ENCODE measurements at places on chromosomes 13 and 19.

DNA sequence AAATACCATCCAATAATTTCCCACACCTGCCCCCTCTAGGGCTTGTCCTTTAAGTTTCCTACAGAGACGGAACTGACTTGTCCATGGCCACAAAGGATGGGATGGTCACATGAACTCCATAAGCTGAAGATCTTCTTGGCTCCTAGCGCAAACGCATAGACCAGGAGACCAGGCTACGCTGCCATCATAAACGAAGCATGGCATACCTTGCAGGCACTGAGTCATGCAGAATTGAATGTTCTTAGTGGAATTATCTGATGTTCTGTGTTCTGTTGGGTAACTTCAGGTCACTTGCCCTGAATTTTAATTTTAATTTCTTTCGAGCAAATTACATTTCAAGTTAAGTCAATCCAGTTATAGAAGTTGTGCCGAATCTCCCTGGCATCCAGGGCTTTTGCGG, 96.4 kb upstream of the STARD13 start:
- no peaks in the 10 kb centered on the region for H3K36me3 ChIP-seq
- no peaks in the 10 kb centered on the region for H3K4me1 ChIP-seq
- no peak for DNase-seq
- H3K27ac ChIP-seq, result no peak overlapping the region

GRCh38 chr19:18349524-18350128, 9.2 kb downstream of the PGPEP1 start:
- no peak for DNase-seq
- peaks cover 10% of the 10 kb centered on the region for H3K36me3 ChIP-seq
- H3K27ac ChIP-seq, result no peak overlapping the region
- H3K4me1 ChIP-seq, result peaks cover 16% of the 10 kb centered on the region

DNA sequence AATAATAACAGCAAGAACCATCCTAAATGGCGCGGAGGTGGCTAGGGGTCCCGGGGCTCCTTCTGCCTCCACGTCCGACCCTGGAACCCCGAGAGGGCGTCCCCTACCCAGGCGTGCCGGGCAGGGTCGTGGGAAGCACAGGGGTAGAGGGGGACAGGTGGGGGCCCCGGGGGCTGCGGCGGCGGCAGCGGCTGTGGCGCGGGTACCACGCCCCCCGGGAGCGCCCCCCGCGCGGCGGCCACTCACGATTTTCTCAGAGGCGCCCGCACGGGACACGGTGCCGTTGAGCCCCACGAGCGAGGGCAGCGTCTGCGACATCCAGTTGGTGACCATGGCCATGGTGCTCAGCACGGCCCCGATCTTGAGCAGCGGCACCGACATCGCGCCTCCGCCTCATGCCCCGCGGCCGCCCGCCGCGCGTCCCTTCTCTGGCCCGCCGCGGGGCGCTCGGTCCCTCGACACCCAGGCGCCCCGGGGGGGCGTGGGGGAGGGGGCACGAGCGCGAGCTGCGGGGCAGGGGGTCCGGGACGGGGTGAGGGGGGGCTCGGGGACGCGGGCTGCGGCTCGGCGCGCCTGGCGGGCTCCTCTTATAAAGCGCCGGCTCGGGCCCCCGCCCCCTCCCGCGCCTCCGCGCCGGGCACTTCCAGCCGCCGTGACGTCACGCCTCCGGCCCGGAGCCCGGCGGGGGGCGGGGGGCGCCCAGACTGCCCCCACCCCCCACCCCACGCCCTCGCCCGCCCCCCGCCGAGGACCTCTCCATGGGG, 22.9 kb downstream of the OLFM2 start:
- H3K27me3 ChIP-seq, result peaks cover 28% of the 10 kb centered on the region
- no peak for DNase-seq
- H3K27ac ChIP-seq, result no peak overlapping the region
- no peaks in the 10 kb centered on the region for H3K36me3 ChIP-seq

DNA sequence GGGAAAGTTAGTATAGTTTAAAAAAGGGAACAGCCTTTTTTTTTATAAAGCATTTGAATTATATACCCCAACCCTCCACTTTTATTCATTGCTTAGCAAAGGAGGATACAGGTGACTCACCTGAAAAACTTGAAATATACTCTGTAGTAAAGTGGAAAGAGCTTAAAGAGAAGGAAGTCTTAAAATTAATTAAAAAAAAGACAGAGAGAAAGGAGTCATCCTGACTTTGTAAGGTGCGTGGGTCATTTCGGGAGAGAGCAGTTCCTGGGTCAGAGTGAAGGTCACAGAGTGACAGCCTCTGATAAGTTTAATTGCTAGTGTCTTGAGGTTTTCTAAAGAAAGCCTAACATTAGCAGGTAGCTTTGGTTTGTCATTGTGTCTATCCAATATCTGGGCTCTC, 310.3 kb downstream of the KLF5 start:
- no peak overlapping the region for H3K4me3 ChIP-seq
- H3K36me3 ChIP-seq, result no peaks in the 10 kb centered on the region
- DNase-seq, result no peak
- H3K27me3 ChIP-seq, result peaks cover 13% of the 10 kb centered on the region

DNA sequence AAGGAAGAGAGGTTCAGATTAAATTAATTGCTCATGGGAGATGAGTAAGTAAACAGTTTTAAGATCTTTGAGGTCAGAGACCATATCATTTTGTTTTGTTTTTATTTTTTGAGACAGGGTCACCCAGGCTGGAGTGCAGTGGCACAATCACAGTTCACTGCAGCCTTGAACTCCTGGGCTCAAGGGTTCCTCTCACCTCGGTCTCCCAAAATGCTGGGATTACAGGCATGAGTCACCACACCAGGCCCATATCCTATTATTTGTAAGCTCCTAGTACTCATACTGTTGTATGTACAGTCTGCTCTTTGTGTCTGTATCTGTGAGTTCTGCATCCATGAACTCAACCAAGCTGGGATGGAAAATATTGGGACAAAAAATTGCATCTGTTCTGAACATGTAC, 6.0 kb upstream of the RASL11A start:
- no peak overlapping the region for H3K4me3 ChIP-seq
- H3K36me3 ChIP-seq, result no peaks in the 10 kb centered on the region
- H3K4me1 ChIP-seq, result peaks cover 21% of the 10 kb centered on the region
- no peaks in the 10 kb centered on the region for H3K27me3 ChIP-seq
- H3K27ac ChIP-seq, result peak overlapping the region; percentile 66
- no peak for DNase-seq

- no peak for DNase-seq
- no peaks in the 10 kb centered on the region for H3K36me3 ChIP-seq
- H3K4me1 ChIP-seq, result no peaks in the 10 kb centered on the region
- H3K27me3 ChIP-seq, result no peaks in the 10 kb centered on the region
- H3K27ac ChIP-seq, result no peak overlapping the region
- H3K4me3 ChIP-seq, result no peak overlapping the region
Observed at GRCh38 chr13:33872005-33872351, 54.0 kb downstream of the RFC3 start.

DNA sequence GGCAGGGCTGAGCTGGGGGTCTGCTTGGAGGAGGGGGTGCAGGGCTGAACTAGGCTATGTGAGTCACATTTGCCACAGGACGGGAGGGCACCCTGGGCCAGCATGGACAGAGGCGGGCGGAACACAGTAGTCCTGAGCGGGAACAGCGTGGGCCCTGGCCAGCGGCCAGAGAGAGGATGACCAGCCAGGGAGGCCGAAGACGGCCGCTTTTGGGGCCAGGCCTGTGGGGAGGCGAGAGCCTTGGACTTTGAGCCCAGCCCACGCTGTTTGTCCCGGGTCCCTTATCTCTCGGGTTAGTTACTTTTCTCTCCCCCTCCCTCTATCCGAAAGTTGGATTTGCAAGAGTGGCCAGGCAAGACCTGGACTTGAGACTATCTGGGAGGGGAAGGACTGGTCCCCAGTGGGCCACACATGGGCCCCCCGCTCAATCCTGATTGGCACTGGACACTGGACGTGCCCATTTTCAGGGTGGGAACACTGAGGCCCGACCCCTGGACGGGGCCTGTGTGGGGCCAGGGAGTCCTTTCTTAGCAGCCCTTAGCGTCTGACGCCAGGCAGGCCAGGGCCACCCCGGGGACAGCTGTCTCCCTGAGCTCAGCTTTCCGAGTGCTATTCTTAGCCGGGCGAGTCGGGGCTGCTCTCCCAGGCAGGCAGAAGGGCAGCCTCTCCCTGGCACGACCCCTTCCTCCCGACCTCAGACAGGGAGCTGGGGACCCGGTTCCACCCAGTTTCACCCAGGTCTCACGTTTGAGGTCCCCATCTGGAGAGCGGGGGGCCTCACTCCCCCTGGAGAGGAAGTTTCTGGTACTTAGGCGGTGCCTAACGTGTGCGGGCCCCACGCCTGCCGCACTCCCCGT, 833 bp downstream of the GAMT start:
- H3K36me3 ChIP-seq, result no peaks in the 10 kb centered on the region
- H3K27ac ChIP-seq, result no peak overlapping the region
- H3K27me3 ChIP-seq, result no peaks in the 10 kb centered on the region
- DNase-seq, result no peak
- H3K4me1 ChIP-seq, result peaks cover 10% of the 10 kb centered on the region

GRCh38 chr13:25744178-25744577, 307.6 kb downstream of the SHISA2 start:
- no peak overlapping the region for H3K4me3 ChIP-seq
- H3K4me1 ChIP-seq, result no peaks in the 10 kb centered on the region
- H3K27me3 ChIP-seq, result peaks cover 40% of the 10 kb centered on the region
- DNase-seq, result no peak
- peaks cover 3% of the 10 kb centered on the region for H3K36me3 ChIP-seq

GRCh38 chr19:51489113-51489512, 10.8 kb downstream of the CEACAM18 start:
- peaks cover 4% of the 10 kb centered on the region for H3K36me3 ChIP-seq
- no peak overlapping the region for H3K27ac ChIP-seq
- no peak overlapping the region for H3K4me3 ChIP-seq
- H3K4me1 ChIP-seq, result no peaks in the 10 kb centered on the region
- H3K27me3 ChIP-seq, result peaks cover 9% of the 10 kb centered on the region

- peaks cover 2% of the 10 kb centered on the region for H3K4me1 ChIP-seq
- H3K36me3 ChIP-seq, result peaks cover 16% of the 10 kb centered on the region
- H3K4me3 ChIP-seq, result no peak overlapping the region
- no peak for DNase-seq
- no peak overlapping the region for H3K27ac ChIP-seq
- H3K27me3 ChIP-seq, result no peaks in the 10 kb centered on the region
Observed at GRCh38 chr13:98825659-98826058, 73.2 kb upstream of the SLC15A1 start.

- peak overlapping the region; percentile 76 for H3K27ac ChIP-seq
- H3K4me3 ChIP-seq, result peak overlapping the region; percentile 92
- H3K27me3 ChIP-seq, result no peaks in the 10 kb centered on the region
- peaks cover 2% of the 10 kb centered on the region for H3K36me3 ChIP-seq
- H3K4me1 ChIP-seq, result peaks cover 18% of the 10 kb centered on the region
Observed at GRCh38 chr13:113816254-113816929, 47.5 kb downstream of the GAS6 start.

DNA sequence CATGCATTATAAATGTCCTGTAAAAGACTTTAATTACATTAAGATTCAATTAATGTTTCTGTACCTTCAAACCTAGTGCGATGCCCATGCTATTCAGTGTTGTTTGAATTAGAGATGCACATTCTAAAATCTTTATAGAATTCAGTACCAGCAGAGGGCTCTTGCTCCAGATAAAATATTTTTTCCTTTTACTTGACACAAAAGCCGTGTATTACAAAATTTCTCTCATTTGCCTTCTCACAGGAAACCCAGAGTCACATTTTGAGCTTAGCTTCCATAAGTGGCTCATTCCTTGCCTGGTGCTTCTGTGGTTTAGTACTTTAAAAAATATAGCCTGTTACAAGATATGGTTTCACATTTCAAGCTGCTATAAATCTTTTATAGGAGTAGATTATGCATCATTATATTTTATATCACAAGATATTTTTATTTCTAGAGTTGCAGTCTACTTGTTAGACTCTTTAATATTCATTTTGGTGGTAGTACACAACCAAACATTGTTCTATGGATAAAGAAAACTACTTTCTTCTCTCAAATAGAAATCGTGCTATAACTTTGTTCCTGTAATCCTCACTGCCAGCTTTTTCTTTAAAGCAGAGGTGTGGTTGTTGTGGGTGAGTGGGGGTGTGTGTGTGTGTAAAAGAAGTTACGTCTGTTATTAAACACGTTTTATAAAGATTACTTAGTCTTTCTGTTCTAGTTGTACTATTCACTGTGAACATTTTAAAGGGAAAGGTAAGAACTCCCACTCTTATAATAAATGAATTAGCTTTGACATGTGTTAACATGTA, 101.4 kb downstream of the RNF17 start:
- no peak overlapping the region for H3K4me3 ChIP-seq
- peaks cover 4% of the 10 kb centered on the region for H3K4me1 ChIP-seq
- H3K36me3 ChIP-seq, result peaks cover 2% of the 10 kb centered on the region

GRCh38 chr19:35722897-35723296, 5.1 kb downstream of the KMT2B start:
- H3K4me3 ChIP-seq, result no peak overlapping the region
- H3K27ac ChIP-seq, result no peak overlapping the region
- H3K36me3 ChIP-seq, result peaks cover 7% of the 10 kb centered on the region
- no peak for DNase-seq
- H3K4me1 ChIP-seq, result peaks cover 18% of the 10 kb centered on the region
- H3K27me3 ChIP-seq, result no peaks in the 10 kb centered on the region

GRCh38 chr19:48512504-48513288, 1.1 kb upstream of the LMTK3 start:
- no peaks in the 10 kb centered on the region for H3K27me3 ChIP-seq
- DNase-seq, result no peak
- H3K4me1 ChIP-seq, result peaks cover 16% of the 10 kb centered on the region
- peaks cover 2% of the 10 kb centered on the region for H3K36me3 ChIP-seq

GRCh38 chr19:2982983-2983350, 5.6 kb downstream of the TLE6 start:
- no peak overlapping the region for H3K4me3 ChIP-seq
- no peak overlapping the region for H3K27ac ChIP-seq
- peaks cover 3% of the 10 kb centered on the region for H3K4me1 ChIP-seq
- DNase-seq, result no peak

DNA sequence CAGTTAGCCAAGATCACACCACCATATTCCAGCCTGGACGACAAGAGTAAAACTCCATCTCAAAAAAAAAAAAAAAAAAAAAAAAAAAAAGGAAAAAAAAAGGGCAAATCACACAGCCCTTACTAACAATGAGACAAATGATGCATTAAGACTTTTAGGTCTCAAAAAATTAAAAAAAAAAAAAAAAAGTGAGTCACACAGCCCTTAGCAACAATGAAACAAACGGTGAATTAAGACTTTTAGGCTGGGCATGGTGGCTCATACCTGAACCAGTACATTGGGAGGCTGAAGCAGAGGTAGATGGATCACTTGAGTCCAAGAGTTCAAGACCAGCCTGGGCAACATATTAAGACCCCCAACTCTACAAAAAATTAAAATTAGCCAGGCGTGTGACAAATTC, 32.4 kb upstream of the EIF3G start:
- no peak overlapping the region for H3K27ac ChIP-seq
- peaks cover 14% of the 10 kb centered on the region for H3K36me3 ChIP-seq
- no peak for DNase-seq

DNA sequence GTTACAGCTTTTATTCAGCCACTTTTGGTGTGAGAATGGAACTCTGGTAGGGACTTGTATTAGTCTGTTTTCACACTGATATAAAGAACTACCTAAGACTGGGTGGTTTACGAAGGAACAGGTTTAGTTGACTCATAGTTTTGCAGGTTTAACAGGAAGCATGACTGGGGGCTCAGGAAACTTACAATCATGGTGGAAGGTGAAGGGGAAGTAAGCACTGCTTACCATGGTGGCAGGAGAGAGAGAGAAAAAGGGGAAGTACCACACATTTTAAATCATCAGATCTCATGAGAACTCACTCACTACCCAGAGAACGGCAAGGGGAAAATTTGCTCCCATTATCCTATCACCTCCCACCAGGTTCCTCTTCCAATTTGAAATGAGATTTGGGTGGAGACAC, 942.2 kb downstream of the PCDH17 start:
- no peak for DNase-seq
- H3K4me1 ChIP-seq, result no peaks in the 10 kb centered on the region
- no peaks in the 10 kb centered on the region for H3K36me3 ChIP-seq
- no peaks in the 10 kb centered on the region for H3K27me3 ChIP-seq
- H3K4me3 ChIP-seq, result no peak overlapping the region
